ENCODE measurements at places on chromosomes 1 and 21.

DNA sequence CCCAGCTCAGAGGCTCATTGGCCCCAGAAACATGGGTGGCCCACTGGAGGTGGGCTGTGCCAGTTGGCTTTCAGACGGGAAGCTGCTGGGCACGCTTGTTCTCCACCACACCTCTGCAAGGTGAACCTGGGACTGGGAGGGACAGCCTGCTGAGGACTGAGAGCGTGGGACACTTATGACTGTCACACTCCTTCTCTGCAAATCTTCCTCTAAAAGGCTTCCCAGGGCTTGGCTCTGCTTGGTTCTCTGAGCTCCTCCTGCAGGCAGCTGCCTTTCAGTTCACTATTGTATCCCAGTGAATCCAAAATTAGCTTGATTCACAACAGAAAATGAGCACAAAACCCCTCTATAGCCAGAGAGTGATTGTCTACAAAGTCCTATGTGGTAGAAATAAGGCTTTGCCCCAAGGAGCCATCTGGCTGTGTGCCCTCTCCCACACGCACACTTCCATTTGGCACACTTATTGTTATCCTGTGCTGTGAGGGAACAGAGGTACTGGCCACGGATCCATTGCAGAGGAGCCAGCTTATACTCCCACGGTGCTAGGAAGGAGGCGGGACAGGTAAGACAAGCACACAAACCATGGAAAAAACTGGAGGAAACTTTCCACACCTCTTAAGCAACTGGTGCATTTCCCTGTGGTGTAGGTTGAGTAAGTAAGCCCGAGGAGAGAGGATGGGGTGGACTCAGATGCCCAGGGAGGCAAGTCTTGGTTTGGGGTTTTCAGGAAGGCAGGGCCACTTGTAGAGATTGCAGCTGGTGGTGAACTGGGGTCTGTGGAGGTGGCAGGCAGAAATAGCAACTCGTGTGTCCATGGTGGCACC is 18.9 kb upstream of the BTG2 start:
- DNase-seq = no peak

DNA sequence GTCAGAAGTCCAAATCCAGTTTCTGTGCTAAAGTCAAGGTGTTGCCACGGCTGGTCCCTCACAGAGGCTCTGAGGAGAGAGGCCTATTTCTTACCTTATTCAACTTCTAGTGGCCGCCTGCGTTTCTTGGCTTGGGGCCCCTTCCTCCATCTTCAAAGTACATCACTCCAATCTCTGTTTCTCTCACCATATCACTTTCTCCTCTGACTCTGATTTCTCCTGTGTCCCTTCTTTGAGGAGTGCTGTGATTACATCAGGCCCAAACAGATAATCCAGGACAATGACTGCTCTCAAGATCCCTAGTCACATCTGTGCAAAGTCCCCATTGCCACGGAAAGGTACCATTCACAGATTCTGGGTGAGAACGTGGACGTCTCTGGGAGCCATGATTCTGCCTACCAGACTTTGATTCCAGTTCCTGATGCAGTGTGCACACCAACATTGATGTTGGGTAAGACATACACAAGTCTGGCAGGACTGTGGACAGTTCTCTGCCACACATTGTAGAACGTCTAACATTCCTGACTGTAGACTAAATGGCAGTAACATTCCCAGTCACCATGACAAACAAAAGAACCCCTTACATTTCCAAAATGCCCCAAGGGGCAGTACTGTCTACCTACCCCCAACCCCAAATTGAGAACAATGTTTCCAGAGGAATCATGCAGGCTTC is 43.0 kb upstream of the ITPKB start:
- no peak for DNase-seq

DNA sequence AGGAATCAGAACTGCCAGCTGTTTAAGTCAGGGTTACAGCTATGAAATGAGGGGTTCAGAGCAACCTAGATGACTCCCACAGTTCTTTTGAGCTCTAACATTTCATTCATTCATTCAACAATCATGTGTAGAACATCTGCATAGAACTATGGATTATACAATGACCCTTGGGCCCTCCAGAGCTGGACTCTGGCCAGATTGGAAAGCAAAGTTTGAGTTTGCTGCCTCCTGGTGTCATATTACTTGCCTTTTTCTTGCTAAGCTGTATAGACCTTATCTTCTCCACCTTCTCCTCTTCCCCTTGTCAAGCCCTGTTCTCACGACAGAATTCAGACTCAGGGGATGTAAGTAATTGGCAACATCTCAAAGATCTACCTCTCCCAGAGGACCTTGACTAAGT is 4.0 kb downstream of the CASQ2 start:
- DNase-seq = peak; percentile 59

DNA sequence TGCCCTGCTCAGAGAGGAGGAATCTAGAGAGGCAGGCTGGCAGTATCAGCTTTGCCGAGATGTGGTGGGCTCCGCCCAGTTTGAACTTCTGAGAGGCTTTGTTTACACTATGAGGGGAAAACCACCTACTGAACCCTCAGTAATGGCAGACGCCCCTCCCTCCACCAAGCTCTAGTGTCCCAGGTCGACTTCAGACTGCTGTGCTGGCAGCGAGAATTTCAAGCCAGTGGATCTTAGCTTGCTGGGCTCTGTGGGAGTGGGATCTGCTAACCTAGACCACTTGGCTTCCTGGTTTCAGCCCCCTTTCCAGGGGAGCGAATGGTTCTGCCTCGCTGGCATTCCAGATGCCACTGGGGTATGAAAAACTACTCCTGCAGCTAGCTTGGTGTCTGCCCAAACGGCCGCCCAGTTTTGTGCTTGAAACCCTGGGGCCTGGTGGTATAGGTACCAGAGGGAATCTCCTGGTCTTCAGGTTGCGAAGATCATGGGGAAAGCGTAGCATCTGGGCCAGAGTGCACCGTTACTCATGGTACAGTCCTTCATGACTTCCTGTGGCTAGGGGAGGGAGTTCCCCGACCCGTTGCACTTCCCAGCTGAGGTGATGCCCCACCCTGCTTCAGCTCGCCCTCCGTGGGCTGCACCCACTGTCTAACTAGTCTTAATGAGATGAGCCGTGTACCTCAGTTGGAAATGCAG is 43.6 kb downstream of the C21orf91 start:
- no peak for DNase-seq

- DNase-seq = no peak
Measured at GRCh38 chr1:84997667-84998600, 1.0 kb upstream of the MCOLN2 start.

DNA sequence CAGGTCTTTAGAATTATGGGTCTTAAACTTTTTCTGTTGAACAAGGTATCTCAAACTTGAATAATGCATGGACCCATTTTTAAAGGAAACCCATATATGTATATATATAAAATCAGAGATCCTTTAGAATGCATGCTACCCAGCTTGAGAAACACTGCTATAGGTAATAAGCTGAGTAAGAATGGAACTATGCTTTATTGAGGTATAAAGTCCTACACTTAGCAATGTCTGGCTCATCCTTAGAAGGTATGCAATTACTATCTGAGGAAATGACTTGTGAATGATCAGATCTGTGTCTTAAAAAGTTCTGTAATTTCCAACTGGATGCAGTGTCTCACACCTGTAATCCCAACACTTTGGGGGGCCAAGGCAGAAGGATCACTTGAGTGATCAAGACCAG is 11.2 kb downstream of the TRAF3IP3 start:
- no peak for DNase-seq

GRCh38 chr1:46003315-46003714 is 129.1 kb downstream of the PIK3R3 start:
- no peak for DNase-seq

DNA sequence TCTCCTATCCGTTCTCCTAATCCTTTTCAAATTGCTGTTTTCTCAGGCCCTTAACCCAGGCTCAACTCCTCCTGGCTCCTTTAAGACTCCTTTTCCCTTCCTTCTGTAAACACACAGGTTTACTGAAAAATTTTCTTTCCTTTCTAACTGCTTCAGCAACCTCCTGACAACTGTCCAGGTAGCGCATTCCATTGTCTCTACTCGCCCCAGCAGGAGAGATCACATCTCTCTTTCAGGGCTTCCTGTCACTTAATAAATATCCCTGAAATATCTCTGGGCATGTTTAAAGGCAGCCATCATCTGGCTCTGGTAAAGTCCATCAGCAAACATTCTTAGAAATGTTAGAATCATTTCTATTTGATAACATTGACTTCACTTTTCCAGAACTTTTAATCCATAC is 211.2 kb upstream of the PTBP2 start:
- DNase-seq = no peak

GRCh38 chr1:162689745-162690671 is 57.7 kb downstream of the DDR2 start:
- no peak for DNase-seq

- peak; percentile 21 for DNase-seq
Measured at GRCh38 chr1:2237773-2238172, 9.7 kb downstream of the SKI start.

DNA sequence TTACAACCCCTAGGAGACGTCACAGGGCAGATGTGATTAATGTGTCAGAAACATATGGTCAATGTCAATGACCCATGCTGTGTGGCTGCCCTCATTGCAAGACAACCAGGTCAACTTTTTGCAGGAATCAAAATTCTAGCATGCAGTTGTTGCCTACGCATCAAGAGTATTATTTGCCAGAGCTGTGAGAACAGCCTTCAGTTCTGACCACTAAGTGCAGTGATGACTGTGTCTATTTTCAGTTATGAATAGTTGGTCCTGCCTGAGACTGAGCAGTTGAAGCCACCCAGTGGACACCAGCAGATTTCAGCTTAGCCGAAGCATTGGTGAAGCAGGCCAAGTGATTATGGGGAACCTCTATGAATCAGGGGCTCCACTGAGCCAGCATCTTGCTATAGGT is 47.3 kb downstream of the LYPLAL1 start:
- DNase-seq = no peak
